ENCODE measurements at places on chromosomes 4 and X.

DNA sequence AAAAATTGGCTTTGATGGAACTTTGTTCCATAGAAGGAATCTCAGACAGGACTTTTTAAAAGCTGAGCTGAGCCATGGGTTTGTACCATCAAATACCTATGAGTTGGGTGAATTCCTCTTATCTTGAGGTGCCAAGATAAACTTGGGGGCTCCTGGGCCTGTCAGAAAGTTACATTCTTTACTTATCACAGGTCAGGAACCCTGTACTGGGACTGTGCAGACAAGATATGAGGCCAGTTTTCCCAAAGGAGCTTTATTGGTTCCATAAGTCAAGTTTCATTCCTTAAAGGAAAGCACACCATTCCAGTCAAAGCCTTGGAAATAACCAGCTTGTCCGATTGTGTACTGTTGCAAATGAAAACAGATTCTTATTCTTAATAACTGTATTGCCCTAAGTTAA, 72.4 kb upstream of the PACRGL start:
- no peak for DNase-seq

GRCh38 chr4:6313216-6313615, 43.6 kb downstream of the WFS1 start:
- no peak for DNase-seq

GRCh38 chr4:47814618-47815295, 23.1 kb downstream of the CORIN start:
- no peak for DNase-seq

DNA sequence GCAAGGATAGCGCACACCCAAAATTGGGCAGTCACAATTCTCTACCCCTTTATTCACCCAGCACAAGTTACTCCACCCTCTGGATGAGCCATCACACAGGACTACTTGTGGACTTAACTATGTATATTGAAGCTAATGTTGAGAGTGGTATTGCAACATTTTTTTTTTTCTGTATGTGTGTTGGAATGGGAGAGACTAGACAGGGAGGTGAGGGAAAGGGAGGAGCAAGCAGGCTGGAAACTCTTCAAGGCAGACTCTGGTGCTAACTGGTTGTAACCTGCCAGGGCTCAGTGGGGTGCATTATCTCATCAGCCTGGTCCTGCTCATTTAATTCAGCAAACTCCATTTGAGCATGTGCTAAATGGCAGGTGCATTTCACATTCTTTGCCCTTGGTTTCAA, 18.4 kb upstream of the CWH43 start:
- no peak for DNase-seq

GRCh38 chr4:170758988-170759387, 669.2 kb upstream of the AADAT start:
- DNase-seq = no peak
